ENCODE measurements at places on chromosomes 2 and 18. TPM values are rescaled to one million over a fixed set of nuclear protein-coding genes. Genes with fewer than 3 reads are reported as not detected.

CDCA7 gene
- total RNA-seq, result 87.2 TPM

OTOS gene
- total RNA-seq, result not detected

GKN1 gene
- not detected for total RNA-seq

CYS1 gene
- 0.46 TPM for total RNA-seq

ATP5MC3 gene
- 186 TPM for total RNA-seq

KCNK3 gene
- total RNA-seq, result not detected

IL36G gene
- total RNA-seq, result not detected

DNA sequence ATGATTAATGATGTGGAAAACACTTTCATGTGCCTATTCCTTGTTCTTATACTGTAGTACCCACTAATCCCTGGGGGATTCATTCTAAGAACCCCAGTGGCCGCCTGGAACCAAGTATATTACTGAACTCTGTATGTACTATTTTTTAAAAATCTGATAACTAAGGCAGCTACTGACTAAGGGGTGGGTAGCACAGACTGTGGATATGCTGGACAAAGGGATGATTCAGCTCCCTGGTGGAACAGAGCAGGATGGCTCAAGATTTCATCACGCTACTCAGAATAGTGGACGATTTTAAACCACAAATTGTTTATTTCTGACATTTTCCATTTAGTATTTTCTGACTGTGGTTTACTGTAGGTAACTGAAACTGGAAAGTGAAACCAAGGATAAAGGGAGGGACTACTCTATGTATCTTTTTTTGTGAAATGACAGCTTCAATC is 41.8 kb upstream of the CDC42EP3 start:
- peak; percentile 21 for DNase-seq

GRCh38 chr18:8657050-8657820 is 48.0 kb downstream of the RAB12 start:
- no peak for DNase-seq

DNA sequence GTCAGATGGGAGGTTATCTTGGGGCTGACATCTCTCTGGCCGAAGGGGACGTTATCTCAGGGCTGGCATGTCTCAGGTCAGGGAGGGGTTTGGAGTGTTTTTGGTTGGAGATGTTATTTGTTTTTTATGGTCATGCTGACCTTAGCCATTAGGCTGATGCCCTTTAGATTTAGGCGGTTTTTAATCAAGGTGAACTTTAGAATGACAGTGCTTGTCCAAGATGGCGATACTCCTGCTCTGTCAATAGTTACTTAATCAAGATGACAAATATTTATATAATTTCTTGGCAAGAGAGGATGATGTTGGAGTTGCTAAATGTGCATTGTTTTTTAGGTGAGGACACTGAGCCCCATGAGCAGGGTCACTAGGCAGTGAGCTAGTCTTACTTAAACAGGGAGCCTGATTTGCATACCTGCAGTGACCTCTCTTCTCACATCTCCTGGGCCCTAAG is 34.5 kb downstream of the MERTK start:
- DNase-seq, result no peak

GRCh38 chr18:32424696-32425095 is 46.0 kb downstream of the GAREM1 start:
- DNase-seq, result no peak

DNA sequence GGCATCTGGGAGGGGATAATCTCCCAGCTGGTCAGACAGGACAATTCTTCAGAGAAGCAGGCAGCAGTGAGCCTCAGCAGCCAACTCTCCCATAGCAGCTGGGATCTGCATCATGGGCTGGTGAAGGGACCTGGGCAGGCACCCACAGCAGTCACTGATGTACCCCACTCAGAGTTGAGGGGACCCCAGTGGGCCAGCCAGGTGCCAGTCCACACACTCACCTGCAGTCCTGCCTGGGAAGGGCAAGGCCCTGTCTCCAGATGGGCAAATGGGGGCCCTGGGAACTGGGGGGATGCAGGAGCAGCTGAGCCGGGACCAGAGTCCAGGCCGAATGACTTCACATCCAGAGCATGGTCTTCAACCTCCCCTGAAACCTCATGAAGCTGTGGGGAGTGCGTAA is 170.4 kb downstream of the ZFP36L2 start:
- no peak for DNase-seq

GRCh38 chr18:48818329-48819254 is 132.2 kb downstream of the SMAD7 start:
- no peak for DNase-seq

- DNase-seq, result no peak
Measured at GRCh38 chr18:48817021-48817461, 133.7 kb downstream of the SMAD7 start.

DNA sequence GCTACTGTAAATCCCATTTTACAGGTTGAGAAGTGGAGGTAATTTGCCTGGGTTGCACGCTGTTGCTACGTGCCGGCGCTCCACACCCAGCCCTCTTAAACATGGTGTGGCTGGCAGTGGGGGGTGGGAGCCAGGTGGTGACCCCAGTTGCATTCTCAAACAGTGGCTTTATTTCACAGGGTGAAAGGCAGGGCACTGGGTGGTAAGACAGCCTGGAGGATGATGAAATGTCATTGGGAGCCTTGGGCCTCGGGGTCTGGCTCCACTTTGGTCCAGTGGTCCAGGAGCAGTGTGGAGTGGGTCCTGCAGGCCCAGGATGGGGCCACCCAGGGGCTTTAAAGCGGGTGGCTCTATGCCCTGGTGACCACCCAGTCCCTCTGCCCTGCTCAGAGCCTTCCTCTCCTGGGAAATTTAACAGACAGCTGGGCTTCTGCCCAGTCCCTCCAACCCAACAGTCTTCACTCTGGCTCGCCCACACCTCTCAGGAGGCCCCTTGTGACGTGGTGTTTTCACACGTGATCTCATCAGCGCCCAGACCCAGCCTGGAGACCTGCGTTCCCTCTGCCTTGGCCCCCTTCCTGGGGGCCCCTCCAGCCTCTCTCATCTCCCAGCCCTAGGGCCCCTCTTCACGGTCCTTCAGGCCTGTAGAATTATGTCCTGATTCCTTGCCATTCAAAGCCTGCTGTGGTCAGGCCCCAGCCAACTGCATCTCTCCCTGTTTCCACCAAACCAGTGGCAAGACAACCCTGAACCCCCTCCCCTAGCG is 92.5 kb downstream of the INHBB start:
- no peak for DNase-seq

DNA sequence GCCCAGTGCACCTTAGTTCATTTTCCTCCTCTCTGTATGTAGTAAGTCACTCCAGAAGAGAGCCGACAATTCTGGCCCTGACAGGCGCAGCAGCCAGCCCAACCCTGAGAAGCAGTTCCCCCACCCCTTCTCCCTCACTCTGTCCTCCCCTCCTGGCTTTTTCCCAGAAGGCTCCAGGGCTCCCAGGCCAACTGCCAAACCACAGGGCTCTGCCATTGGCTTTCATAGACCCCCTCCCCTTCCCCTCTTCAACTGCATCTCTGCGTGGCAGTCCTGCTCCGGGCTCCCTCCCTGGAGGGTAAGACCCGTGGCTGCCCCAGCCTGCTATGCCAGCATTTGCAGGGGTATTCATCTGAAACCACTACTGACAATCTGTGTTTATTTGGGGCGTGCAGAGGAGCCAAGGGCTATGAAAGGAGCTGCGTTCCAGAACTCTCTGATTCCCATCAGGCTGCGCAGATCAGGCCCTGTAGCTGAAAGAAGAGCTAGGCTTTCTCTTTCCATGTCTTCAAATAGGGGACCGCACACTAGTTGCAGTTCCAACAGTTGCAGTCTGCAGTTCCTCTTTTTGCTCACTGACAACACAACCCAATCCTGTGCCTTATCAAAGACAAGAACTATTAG is 388.6 kb upstream of the TNP1 start:
- DNase-seq, result no peak

DNA sequence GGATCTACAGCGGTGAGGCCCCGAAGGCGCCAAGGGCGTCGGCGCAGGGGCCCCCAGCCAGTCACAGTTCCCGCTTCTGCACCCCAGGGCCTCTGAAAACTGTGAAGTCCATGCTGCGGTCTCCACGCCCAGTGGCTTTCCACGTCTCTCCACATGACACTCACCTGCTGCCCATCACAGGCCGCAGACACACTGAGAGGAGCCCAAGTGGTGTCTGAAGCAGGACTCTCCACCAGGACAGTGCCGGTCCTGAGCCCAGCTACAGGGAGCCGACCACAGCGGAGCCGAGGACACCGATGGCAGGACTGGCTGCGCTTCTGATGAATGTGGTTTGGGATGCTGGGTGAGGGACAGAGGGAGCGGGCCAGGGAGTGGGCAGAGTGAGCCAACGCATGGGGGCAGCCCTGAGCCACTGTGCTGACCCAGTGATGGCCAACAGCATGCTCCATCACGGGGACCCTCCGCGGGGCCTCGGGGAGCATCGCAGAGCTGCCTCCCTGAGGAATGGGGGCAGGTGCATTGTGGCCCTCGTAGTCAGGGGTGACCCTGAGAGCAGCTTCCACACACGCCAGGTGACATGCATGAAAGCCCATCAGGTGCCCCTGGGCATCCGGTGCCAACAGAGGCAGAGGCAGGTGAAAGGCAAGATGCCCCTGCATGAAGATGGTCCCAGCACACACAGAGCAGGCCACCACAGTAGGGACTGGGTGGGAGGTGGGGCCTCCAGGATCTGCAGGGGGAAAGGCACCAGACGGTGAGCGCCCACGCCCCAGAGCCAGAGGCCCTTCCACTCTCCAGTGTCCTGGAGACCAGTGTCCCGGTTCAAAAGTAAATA is 116.6 kb downstream of the HDAC4 start:
- no peak for DNase-seq

DNA sequence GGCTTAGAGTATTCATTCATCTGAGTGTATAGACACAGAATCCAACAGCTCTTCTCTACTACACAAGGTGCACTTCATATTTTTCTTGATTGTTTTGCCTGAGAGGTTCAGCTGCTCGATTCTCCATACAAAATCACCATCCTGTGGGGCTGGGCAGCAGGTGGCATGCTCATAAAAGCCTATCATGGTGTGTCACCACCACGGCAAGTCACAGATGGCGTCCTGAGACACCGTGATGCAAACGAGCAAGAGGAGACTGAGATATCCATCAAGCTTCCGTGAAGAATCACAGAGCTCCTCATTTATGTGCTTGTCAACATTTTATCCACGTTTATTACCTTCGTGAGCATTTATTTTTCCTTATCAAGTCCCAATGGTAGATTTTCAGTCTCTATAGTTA is 22.4 kb upstream of the NRP2 start:
- no peak for DNase-seq

DNA sequence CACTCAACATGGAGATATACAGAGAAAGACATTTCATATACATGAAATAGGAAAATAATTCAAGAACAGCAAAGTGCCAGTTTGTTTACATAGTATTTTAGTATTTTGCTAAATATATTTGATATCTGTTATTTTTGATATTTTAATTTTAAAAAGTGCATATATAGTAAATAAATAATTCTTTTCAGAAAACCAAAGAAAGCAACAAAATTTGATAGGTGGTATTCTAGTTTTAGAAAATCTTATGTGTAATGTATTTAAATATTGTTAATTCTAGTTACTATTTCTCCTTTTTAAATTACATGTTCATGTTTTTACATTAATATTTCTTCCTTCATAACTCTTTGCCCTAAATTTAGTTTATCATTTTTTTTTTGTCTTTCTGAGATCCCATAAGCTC is 34.5 kb upstream of the FAM171B start:
- no peak for DNase-seq

GRCh38 chr2:200658278-200658864 is 72.6 kb downstream of the AOX1 start:
- DNase-seq, result no peak

DNA sequence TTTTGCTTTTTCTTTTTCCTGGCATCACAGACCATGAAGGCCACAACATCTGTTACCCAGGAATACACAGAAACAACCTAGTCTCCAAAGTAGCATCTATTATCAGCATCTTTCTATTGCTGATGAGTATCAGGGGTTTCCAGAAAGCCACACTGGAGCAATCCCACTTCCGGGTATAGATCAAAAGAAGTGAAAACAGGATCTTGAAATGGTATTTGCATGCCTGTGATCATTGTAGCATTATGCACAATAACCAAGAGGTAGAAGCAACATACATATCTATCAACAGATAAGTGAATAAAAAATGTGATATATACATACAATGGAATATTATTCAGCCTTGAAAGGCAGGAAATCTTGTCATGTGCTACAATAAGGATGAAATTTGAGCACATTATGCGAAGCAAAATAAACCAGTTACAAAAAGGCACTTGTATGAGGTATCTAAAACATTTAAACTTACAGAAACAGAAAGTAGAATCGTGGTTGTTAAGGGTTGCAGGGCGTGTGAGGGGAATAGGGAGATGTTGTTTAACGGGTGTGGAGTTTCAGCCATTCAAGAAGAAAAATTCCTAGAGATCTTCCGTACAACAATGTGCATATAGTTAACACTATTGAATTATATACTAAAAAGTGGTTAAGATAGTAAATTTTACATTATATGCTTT is 115.1 kb downstream of the KCNE4 start:
- no peak for DNase-seq

DNA sequence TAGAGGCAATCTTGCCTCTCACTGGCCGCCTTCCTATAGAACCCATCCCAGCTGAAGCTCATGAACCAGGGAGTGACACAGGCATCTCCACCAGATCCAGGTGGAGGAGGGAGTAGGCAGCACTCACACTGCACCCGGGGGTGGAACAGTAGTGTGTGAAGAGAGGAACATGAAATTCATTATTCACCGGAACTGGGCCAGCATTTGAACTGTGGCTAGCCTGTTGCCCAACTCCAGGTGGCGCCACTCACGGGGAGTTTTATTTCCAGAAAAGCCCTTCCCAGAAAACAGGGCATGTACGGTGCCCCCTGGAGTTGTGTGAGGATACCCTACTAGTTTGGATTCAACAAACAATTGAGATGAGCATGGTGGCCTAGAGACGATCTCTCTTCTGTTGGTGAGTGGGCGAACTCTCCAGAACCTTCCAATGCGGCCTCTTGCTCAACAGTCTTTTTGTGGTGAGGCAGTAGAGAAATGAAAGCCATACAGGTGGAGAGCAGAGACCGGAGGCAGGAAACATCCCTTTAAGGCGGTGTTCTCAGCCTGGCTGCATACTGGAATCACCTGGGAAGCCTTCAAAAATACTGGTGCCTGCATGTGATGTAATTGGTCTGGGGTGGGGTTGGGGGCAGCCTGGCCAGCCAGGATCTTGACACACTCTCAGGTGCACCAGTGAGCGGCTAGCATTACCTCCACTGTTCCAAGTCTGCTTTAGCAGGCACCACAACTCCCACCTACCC is 73.5 kb upstream of the NEDD4L start:
- peak; percentile 2 for DNase-seq

GRCh38 chr2:227765788-227766372 is 20.2 kb downstream of the SCYGR8 start:
- no peak for DNase-seq

DNA sequence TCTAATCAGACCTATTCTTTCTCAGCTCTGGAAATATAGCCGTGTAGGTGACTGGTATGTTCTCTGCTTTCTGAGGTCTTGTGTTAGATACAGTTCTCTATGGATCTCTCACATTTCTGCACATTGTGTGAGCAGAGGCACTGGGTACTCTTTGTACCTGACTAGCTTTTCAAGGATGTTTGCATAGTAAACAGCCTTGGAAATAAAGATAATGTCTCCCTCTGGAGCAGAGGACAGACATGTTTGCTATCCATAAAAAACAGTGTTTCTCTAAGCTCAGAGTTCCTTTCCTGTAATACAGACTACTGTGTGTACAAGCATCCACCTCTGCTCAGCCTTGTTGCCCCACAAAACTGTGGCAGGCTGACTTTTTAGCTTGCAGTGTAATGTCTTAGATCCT is 279.2 kb downstream of the CTNNA2 start:
- DNase-seq, result no peak

Measured in activated T-cell treated with anti-CD3 and anti-CD28 coated beads, Interleukin-2, amount 50 U/mL, for 72 hours (primary cell).